Muscle of leg (tissue), 16 donors: ENCODE measurements at places on chromosomes 2 and 18. TPM values are rescaled to one million over a fixed set of nuclear protein-coding genes. Genes with fewer than 3 reads are reported as not detected.

- DNase-seq, result no peak
These were observed 1994.5 kb upstream of the PIK3C3 start for GRCh38 chr18:39960550-39960949.

- DNase-seq, result peak; percentile 83
These were observed 5.1 kb downstream of the SLC35F6 start for GRCh38 chr2:26769089-26769761.

GRCh38 chr2:132937629-132938028 is 267.6 kb upstream of the LYPD1 start:
- no peak for DNase-seq

Gene DOCK10
- 14.8 TPM for polyA plus RNA-seq
